Right ventricle myocardium inferior (tissue), 1 donor: ENCODE measurements at places on chromosomes 3 and 15. TPM values are rescaled to one million over a fixed set of nuclear protein-coding genes. Genes with fewer than 3 reads are reported as not detected.

CLRN1 gene
- total RNA-seq = not detected

GOLGA8T gene
- 0.65 TPM for total RNA-seq

MUSTN1 gene
- 26.5 TPM for total RNA-seq

MNS1 gene
- total RNA-seq = 1.0 TPM

SIDT1 gene
- 0.62 TPM for total RNA-seq

AGTR1 gene
- 2.2 TPM for total RNA-seq

CIDEC gene
- 6.7 TPM for total RNA-seq

CRABP1 gene
- total RNA-seq = not detected

GOLGA8G gene
- not detected for total RNA-seq

RAB6B gene
- total RNA-seq = 58.8 TPM

GNAT1 gene
- total RNA-seq = not detected

HERC2 gene
- total RNA-seq = 39.0 TPM

ATG3 gene
- total RNA-seq = 38.2 TPM

PIGZ gene
- total RNA-seq = 2.8 TPM

INAFM2 gene
- total RNA-seq = 55.6 TPM

LTF gene
- 4.8 TPM for total RNA-seq

SLC2A2 gene
- not detected for total RNA-seq

IP6K2 gene
- 29.3 TPM for total RNA-seq

STAC gene
- total RNA-seq = 0.35 TPM

STRIT1 gene
- total RNA-seq = 0.84 TPM

ZNF860 gene
- 0.27 TPM for total RNA-seq

FGD5 gene
- 16.5 TPM for total RNA-seq

UBR1 gene
- 20.2 TPM for total RNA-seq

NOX5 gene
- total RNA-seq = not detected

C3orf52 gene
- total RNA-seq = 1.8 TPM

EPHB3 gene
- total RNA-seq = 1.6 TPM

GOLGA8J gene
- total RNA-seq = 0.16 TPM

TGM4 gene
- total RNA-seq = not detected

GPR27 gene
- total RNA-seq = 3.7 TPM

SLC7A14 gene
- total RNA-seq = not detected

NEIL1 gene
- 8.7 TPM for total RNA-seq

SCAANT1 gene
- total RNA-seq = not detected

GRK7 gene
- not detected for total RNA-seq

RPS27L gene
- 193 TPM for total RNA-seq

CYP8B1 gene
- not detected for total RNA-seq

GRAMD1C gene
- 2.4 TPM for total RNA-seq

DLEC1 gene
- 0.08 TPM for total RNA-seq

RARB gene
- 17.5 TPM for total RNA-seq

KLHL6 gene
- 0.97 TPM for total RNA-seq

TMEM45A gene
- 8.0 TPM for total RNA-seq

COPS2 gene
- total RNA-seq = 77.0 TPM

POU1F1 gene
- not detected for total RNA-seq

SOX14 gene
- not detected for total RNA-seq

IL17RD gene
- 6.7 TPM for total RNA-seq

CLDN16 gene
- total RNA-seq = not detected

UCN2 gene
- total RNA-seq = not detected

HEXA gene
- total RNA-seq = 64.3 TPM

C3orf70 gene
- total RNA-seq = 2.0 TPM

CFAP100 gene
- not detected for total RNA-seq

GOLGA6D gene
- not detected for total RNA-seq

TBC1D5 gene
- total RNA-seq = 34.4 TPM

SLC9C1 gene
- 0.95 TPM for total RNA-seq

KLF13 gene
- 63.4 TPM for total RNA-seq

LRRC31 gene
- total RNA-seq = not detected

PLA2G4F gene
- total RNA-seq = 3.5 TPM

TTC21A gene
- total RNA-seq = 1.2 TPM

MESP1 gene
- 7.4 TPM for total RNA-seq
